ENCODE measurements at places on chromosomes 4 and X.

- DNase-seq, result no peak
Measured at GRCh38 chr4:165866019-165866650, 6.9 kb upstream of the TLL1 start.

GRCh38 chr4:54800831-54801530, 143.2 kb downstream of the KIT start:
- no peak for DNase-seq

GRCh38 chr4:165700855-165701254, 172.2 kb upstream of the TLL1 start:
- DNase-seq, result no peak

DNA sequence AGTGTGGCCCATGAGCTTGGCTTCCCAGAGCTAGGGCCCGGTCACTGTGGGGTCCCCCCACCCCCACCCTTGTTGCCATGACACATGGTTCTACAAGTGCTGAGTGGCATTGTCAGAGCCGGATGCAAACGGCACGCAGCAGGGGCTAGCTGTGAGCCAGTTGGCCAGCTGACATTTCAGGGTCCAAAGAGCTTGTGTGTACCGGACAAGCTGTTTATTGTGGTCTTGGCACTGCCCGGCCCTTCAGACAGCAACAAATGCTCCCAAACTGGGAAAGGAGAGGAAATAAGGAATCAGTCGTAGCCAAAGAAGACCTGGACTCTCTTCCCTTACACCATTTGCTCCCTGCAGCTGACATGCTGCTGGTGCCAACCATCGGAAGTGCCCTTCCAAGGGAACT, 36.8 kb downstream of the TSC22D3 start:
- no peak for DNase-seq

- DNase-seq, result no peak
Measured at GRCh38 chr4:99610605-99611175, 36.1 kb downstream of the MTTP start.

GRCh38 chr4:8441499-8442091, 1.0 kb downstream of the TRMT44 start:
- DNase-seq, result no peak
